ENCODE measurements at places on chromosomes 12 and 14.

- DNase-seq: no peak
Observed at GRCh38 chr14:90109858-90110257, 48.1 kb downstream of the KCNK13 start.

- DNase-seq: no peak
Observed at GRCh38 chr12:75783093-75783877, 248.3 kb downstream of the PHLDA1 start.

DNA sequence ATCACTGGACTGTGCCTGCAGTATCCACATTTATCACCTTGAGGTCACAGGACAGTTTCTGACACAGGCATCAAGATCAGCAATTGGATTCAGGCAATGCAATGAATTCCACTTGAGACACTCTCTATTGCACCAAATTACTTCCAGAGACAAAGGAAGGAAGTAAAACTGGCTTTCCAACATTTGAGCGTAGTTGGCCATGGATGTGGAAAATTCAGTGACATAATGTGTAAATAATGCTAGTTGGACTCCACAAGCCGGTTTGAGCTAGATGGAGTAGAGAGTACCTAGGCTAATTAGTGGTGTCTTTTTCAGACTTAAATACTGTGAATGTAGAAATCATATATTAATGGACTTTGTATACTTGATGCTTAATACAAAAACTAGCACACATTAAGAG lies 168.3 kb upstream of the SYT1 start:
- no peak for DNase-seq

DNA sequence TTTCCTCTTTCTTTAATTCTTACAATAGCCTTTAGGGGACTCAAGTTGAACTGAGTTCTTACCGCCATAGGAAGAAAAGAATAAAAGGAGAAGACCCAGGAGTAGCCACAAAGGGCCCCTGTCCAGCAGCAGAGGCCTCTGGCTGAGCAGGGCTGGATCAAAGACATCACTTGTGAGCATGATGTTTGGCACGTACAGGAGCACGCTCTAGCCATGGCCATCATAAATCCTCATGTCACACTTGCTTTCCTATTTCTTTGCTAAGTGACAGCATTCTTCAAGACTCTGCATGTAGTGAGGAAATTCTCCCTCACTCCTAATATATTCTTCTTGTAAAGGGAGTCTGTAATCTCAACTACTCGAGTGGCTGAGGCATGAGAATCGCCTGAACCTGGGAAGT lies 15.7 kb downstream of the CLEC4C start:
- no peak for DNase-seq

DNA sequence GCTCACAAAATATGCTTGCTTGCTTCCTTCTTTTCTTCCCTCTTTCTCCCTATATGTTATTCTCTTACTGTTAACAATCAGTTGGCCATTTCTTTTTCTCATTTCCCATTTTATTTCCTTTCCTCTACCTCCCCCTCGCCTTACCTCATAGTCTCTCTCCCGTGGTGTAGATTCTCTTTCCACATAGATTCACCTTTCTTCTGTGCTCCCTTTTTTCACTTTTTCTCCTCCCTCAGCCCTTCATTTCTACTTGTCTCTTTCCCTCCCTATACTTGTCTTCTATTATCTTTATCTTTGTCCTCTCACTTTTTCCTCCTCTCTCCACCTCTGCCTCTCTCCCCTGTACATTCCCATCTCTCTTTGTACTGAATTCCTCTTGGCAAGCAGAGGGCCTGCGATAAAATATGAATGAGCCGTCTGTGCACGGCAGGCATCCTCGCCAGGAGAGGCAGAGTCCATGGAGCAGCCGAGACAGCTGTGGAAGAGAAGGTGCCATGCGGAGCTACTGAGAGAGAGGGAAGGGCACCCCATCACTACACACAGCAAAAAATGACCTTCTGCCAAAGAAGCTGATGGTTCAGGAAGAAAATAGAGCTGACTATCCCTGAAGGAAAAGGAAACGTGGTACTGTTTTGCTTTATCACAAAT lies 12.1 kb downstream of the C14orf93 start:
- no peak for DNase-seq

GRCh38 chr12:18382236-18382885 lies 121.0 kb downstream of the PIK3C2G start:
- no peak for DNase-seq

GRCh38 chr14:32078858-32079216 lies 1.7 kb downstream of the ARHGAP5 start:
- no peak for DNase-seq

GRCh38 chr14:44448951-44449358 lies 58.1 kb downstream of the FSCB start:
- no peak for DNase-seq

GRCh38 chr14:74911704-74912103 lies 11.4 kb downstream of the RPS6KL1 start:
- no peak for DNase-seq

- DNase-seq: no peak
Observed at GRCh38 chr14:99377951-99378350, 102.7 kb downstream of the SETD3 start.

- DNase-seq: no peak
Observed at GRCh38 chr12:30930238-30930637, 3.7 kb downstream of the TSPAN11 start.

GRCh38 chr12:93054021-93054420 lies 124.9 kb upstream of the EEA1 start:
- no peak for DNase-seq

DNA sequence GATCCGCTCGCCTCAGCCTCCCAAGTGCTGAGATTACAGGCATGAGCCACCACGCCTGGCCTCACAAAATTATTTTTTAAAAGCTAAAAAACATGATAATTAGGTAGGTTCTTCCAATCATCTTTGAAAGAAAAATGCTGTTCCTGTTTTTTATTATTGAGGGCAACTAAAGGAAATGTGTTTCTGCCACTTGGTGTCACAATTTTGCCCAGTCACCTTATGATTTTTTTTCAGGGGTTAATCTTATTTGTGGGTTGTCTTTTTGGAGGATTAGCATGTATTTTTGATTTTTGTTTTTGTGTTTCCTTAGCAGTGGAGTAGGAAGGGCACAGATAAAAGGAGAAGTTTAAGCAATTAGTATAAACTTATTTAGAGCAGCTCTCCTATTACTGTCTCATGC lies 79.8 kb downstream of the PRORP start:
- DNase-seq: no peak

Data from activated CD4-positive, CD25-positive, alpha-beta regulatory T cell (primary cell).